ENCODE measurements at places on chromosomes 5 and 9.

DNA sequence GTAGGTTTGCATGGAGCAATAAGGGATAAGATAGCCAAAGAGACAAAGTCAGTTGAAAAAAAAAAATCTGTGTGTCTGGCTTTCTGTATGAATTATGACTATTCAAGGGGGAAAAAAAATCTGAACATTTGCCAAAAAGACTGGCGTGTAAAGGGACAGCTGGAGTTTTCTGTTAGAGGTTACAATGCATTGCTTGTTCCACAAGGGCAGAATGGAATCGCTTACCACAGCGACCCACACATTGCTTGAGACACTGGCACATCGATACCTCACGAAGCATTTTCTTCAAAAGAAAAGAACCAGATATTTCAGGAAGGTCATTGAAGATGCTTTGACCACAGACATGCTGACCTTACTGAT, 327.8 kb downstream of the TMEM167A start:
- DNase-seq = no peak

- no peak for DNase-seq
These were observed 36.9 kb upstream of the ALDH1B1 start for GRCh38 chr9:38355517-38356120.

DNA sequence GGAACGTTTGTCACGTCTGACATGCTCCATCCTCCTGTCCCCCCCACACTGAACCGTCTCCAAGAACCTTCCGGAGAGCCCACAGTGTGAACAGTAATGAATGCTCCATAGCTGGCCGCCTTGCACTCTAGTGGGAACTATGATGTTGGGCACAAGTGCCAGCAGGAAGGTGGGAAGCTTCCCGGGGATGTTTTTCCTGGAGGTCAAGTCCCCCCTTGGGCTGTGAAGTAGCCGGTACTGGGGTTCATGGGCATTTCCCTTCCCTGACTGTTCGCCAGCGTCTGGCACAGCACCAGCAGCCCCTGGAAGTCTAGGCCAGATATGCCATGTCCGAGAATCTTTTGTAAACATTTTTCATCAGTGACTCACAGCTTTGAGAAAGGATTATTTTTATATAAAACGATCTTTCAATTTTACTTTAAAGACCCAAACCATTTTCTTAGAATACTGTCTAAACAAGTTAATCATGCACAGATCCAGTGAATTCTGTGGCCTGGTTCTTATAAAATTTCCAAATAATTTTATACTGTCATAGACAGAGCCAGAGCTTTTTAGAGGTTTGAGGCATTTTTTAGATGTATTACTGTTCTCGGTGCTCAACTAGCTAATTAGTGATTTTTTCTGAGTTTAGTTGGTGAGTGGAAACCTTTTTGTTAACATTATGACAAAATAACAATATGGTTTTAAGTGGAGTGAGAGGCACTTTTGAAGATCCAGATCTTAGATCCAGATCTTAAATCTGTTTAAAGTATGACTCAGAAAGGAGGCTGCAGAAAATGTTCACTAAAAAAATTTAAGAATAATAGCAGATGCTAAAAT, 11.6 kb downstream of the ABL1 start:
- DNase-seq = peak; percentile 44

GRCh38 chr5:78495800-78496199, 135.4 kb downstream of the SCAMP1 start:
- no peak for DNase-seq

All from AG08396 (cell line).